GM12892 (cell line): ENCODE measurements at places on chromosomes 5 and 9.

GRCh38 chr5:134738963-134739661 lies 764 bp downstream of the CAMLG start:
- no peak for DNase-seq

- DNase-seq: no peak
Measured at GRCh38 chr9:109323771-109324170, 2.9 kb upstream of the EPB41L4B start.

- no peak for DNase-seq
Measured at GRCh38 chr5:177537389-177538361, 16.7 kb downstream of the FAM193B start.

- DNase-seq: no peak
Measured at GRCh38 chr5:68450245-68450852, 234.8 kb downstream of the PIK3R1 start.

DNA sequence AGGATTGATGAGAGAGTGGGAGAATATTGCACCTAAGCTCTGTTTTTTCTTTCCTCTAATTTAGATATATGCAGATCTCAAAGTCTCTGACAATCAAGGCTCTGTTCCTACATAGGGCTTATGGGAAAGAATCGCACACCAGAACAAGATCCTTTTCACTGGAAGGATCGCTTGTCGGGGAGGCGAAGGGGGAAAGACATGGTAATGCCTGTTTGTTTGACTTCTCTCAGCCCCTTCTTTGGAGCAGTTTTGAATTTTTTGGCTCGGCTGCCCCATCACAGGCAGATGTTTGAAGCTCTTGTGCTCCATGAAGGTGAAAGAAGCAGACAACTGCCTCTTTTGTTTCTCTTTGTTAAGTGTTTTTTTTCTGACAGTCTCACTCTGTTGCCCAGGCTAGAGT lies 599.9 kb upstream of the ZNF608 start:
- no peak for DNase-seq

GRCh38 chr9:133701321-133701980 lies 36.7 kb downstream of the SARDH start:
- no peak for DNase-seq

GRCh38 chr5:107670087-107670931 lies 428 bp downstream of the EFNA5 start:
- peak; percentile 15 for DNase-seq

DNA sequence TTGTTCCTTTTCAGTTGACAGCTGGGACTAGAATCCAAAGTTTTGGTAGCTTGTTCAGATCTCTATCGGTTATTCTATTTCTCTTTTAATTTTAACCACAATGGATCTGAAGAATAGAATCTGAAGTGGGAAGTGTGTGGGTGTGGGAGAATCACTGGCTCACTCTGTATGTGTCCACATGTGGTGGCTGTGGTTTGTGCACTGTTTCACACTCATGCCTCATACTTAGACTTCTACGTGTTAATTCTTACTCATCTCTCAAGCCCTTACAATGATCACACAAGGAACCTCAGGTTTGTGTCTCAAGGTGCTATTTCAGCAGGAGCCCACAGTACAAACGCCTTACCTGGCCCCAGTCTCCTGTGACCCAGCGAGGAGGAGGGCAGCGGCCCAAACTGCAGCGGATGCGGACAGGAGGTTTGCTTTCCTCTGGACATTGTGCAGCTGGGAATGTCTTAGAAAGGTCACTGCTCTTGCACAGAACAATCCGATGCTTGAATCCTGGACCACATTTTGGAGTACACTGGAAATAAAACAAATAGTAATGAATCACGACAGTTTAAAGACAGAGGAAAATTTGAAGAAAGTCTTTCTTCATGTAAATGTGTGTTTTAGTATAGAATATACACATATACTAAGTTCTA lies 309.1 kb downstream of the ADAMTS6 start:
- no peak for DNase-seq

DNA sequence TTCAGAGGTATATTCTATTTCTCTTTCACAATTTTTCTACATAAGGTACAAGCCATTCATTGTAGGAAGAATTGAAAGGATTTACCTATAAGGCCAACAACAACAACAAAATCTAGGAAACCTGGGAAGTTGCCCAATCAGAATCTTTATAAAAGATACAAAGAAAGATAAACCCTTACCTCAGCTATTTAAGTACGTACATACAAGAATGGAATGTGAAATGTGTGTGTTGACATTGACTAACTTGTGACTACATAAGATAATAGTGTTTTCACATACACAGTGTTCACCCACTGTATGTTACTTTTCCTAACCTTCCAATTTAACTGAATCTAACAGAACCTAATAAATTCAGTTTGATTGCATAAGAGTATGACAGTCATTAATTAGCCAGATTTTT lies 154.1 kb downstream of the ADAMTS6 start:
- no peak for DNase-seq

DNA sequence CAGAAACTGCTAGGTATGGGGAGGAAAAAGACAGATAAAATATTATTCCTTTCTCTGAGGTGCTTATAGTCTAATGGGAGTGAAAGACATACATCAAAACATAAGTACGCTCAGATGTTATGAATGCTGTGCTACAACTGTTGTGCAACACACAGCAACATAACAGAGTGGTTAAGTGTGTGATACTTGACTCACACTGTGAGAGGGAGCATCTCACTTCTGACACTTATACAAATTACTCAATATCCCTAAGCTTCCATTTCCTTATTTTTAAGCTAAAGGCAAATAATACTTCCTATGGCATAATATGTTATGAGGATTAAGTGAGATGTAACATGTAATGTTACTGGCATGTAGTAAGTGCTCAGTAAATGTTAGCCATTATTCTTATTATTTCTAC lies 110.6 kb upstream of the FER start:
- no peak for DNase-seq

DNA sequence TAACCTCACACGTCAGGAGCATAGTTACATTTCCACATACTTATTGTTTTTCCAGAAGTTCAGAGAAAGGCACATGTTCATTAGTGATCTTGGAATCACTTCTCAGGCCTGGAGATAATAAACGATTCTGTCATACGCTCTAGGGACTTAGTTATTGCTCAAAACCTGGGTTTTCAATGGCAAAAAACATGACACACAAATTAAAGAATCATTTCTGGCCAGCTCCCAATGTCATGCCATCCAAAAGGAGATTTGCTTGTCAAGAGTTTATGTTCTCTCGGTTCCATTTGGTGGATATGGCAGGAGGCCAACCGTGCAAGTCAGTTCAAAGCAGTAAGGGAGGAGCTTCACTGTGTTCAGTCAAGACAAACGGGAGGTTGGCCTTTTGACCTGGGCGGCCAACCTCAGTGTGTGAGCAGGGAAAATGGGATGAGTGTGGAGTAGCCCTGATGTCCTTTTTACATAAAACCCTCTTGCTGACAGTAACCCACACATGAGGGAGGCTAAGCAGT lies 123.4 kb downstream of the NXNL2 start:
- no peak for DNase-seq

GRCh38 chr5:73451224-73452130 lies 2.9 kb upstream of the FOXD1 start:
- no peak for DNase-seq

- no peak for DNase-seq
Measured at GRCh38 chr5:147610798-147611197, 100.9 kb upstream of the DPYSL3 start.

GRCh38 chr5:52767217-52767743 lies 20.4 kb upstream of the ITGA1 start:
- no peak for DNase-seq

DNA sequence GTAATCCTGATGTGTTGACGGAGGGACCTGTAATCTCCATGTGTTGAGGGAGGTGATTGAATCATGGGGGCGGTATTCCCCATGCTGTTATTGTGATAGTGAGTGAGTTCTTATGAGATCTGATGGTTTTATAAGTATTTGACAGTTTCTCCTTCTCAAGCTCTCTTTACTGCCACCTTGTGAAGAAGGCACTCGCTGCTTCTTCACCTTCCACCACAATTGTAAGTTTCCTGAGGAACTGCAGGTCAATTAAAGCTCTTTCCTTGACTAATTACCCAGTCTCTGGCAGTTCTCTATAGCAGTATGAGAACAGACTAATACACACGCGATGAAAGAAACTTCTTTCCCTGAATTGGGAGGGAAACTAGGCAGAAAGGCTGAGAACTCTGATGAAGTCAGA lies 141.1 kb upstream of the RAD23B start:
- DNase-seq: no peak

DNA sequence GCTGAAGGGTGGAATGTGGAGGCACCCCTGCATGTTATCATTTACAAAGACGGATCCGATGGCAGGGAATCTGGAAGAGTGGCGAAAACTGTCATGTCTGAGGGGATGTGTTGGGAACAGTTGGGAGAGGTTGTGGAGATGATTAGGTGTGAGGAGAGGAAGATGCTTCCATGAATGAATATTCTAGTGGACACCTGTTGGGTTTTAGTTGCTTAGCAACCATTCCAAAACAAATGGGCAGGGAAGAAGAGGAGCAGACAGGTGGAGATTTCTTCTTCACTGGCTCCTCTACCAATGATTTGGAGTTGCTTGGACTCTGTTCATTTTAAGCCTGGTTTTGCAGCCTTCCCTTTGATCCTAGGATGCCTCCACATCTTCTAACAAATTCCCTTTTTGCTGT lies 465.3 kb upstream of the CLINT1 start:
- no peak for DNase-seq

GRCh38 chr5:176413255-176413565 lies 3.1 kb downstream of the CLTB start:
- DNase-seq: no peak

GRCh38 chr5:154977409-154977808 lies 36.1 kb upstream of the KIF4B start:
- DNase-seq: no peak

DNA sequence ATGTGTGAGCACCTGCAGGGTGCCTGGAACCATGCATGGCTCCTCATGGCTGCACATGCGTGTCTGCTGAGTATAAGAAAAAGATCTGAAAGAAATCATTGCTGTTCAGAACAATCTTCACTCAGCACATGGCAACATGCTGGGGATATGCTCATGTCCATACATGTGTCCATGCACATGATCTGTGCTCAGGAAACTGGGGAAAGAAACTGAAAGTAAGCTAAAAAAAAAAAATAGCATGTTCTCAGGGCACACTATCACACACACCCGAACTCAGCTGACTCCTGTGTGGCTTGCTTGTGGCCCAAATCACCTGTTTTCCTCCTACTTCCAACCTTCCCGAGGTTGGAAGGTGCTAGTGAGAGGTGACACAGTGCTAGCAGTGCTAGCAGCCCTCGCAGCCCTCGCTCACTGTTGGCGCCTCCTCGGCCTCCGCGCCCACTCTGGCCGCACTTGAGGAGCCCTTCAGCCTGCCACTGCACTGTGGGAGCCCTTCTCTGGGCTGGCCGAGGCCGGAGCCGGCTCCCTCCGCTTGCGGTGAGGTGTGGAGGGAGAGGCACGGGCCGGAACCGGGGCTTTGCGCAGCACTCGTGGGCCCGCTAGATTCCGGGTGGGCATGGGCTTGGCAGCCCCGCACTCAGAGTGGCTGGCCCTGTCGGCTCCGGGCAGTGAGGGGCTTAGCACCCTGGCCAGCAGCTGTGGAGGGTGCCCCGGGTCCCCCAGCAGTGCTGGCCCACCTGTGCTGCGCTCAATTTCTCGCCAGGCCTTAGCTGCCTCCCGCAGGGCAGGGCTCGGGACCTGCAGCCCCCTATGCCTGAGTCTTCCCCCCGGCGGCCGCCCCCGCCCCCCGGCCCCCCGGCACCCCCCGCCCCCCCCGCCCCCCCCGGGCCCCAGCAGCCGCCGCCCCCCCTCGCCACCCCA lies 76.0 kb downstream of the GADD45G start:
- DNase-seq: no peak

GRCh38 chr5:15463231-15463980 lies 36.6 kb upstream of the FBXL7 start:
- no peak for DNase-seq

GRCh38 chr9:30511666-30512065 lies 1872.8 kb upstream of the ACO1 start:
- DNase-seq: no peak

DNA sequence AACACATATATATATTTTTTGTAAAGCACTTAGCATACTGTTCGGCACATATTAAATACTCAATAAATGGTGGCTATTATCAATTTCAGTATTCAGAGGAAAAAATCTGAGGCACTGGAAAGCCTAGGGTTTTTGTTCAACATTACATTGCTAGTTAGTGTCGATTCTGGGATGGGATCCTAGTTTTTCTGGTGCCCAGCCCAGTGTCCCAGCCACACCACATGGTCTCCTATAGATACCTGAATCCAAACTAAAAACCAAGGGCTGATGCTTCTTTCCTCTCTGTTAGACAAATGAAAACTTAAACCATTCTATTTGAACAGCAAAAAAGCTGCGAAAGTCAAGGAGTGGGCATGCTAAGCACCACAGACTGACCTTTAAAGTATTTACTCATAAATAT lies 810.7 kb upstream of the DMAC1 start:
- no peak for DNase-seq

- DNase-seq: no peak
Measured at GRCh38 chr5:170756691-170757090, 26.8 kb upstream of the GABRP start.

- no peak for DNase-seq
Measured at GRCh38 chr9:130870491-130871381, 25.9 kb downstream of the QRFP start.

GRCh38 chr5:34484216-34484920 lies 171.8 kb upstream of the RAI14 start:
- no peak for DNase-seq

- no peak for DNase-seq
Measured at GRCh38 chr5:151550146-151550545, 41.0 kb downstream of the FAT2 start.

DNA sequence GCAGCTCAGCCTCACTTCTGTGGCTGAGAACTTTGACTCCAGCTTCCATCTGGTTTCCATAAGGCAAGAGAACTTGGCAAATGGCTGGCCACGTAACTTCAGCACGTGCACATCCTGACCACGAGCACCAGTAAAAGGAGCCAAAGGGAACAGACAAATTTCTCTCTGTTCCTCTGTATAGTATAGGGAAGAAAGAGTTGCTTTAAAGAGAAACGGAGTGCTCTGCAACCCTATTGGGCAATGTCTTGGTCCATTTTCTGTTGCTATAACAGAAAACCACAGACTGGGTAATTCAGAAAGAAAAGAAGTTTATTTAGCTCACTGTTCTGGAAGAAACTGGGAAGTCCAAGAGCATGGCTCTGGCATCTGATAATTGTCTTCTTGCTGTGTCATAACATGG lies 558.7 kb downstream of the ACTL7B start:
- no peak for DNase-seq

GRCh38 chr9:89945133-89945532 lies 340.3 kb downstream of the GADD45G start:
- DNase-seq: no peak

- DNase-seq: no peak
Measured at GRCh38 chr5:14597080-14597479, 15.5 kb downstream of the OTULINL start.

GRCh38 chr5:59731809-59732208 lies 161.7 kb downstream of the PDE4D start:
- no peak for DNase-seq

DNA sequence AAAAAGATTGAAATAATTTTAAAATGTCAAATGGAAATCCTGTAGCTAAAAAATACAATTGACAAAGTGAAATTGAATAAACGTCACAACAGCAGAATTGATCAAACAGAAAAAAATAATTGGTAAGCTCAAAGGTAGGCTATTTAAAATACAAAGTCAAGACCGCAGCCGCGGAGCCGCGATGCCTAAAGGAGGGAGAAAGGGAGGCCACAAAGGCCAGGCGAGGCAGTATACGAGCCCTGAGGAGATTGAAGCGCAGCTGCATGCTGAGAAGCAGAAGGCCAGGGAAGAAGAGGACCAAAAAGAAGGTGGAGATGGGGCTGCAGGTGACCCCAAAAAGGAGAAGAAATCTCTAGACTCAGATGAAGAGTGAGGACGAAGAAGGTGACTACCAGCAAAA lies 1068.5 kb upstream of the COX7C start:
- no peak for DNase-seq

- no peak for DNase-seq
Measured at GRCh38 chr5:36815871-36816270, 60.7 kb upstream of the NIPBL start.
